GM19239 (cell line): ENCODE measurements at places on chromosomes 6 and 20.

GRCh38 chr6:109239651-109240321, 142.5 kb downstream of the CD164 start:
- DNase-seq: no peak

- no peak for DNase-seq
Measured at GRCh38 chr20:44509762-44510161, 12.1 kb downstream of the SERINC3 start.

DNA sequence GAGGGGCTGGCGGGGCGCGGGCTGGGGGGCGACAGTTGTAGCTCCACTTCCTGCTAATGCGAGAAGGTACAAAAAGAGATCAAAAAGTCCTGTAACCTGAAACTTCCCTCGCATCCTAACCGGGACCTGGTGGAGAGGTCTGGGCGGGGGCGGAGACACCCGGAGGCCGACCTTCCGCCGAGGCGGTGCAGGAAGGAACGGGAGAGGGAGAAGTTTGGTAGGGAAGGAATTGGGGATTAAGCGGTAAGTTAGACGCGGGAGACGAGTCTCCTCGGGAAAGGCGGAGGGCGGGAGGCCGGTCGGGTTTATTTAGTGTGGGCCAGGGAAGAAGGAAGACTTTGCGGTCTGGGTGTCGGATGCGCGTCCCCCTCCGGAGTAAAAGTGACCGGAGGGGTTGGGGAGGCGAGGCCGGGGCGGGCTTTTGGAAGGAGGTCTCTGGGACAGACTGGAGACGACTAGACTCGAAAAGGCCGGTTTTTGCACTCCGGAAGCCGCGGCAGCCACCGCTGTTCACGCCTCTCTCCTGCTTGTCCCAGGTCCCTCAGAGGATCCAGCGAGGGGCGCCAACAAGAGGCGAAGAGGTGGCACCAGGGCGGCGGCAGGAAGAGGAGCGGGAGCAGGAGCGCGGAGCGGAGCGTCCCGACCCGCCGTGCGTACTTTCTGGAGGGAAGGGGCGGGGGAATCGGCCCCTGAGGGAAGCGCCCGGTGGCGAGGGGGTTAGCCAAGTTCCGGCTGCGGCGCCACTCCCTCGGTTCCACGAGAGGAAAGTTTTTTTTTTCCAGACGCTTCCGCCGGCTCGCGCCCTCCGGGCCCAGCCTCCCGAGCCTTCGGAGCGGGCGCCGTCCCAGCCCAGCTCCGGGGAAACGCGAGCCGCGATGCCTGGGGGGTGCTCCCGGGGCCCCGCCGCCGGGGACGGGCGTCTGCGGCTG, 734 bp downstream of the TPBG start:
- DNase-seq: no peak

DNA sequence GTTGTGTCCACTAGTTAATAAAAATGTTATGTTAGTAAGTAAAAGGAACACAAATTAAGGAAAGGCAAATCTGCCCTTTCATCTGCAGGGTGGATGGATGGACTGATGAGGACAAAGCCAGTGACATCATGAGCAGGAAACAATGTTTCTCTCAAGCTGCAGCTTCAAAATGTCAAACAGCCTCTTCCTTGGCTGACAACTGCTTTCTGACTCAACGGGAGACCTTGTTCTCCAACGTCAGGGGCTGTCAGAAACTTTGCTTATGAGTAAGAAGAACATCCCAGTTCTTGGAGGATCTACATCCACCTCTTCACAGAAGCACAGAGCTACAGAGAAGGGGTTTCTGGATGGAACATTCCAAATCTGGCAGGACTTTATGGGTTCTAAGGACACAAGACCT, 6.0 kb downstream of the CST2 start:
- DNase-seq: no peak

DNA sequence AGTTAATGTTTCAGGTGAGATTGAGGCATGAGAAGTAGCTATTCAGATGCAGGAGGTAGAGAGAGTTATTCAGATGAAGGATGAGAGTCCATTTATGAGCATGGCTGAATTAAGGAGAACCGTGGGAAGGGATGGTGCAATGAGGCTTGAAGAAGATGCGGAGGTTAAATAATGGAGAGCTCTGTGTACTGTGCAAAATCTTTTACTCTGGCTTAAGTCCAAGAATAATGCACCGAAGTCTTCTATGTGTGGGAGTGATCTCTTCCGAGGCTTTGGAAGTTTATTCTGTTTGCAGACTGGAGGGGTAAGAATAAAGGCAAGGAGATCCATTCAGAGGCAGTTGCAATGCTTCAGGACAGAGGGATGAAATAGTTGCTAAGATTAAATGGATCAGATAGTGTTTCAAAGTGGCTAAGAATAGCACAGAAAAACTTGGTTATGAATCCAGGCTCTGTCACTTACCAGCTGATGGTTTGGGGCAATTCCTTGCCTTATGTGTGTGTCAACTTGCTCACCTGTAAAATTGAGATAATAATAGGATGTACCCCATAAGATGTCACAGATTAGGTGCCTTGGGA, 467.1 kb downstream of the HDGFL1 start:
- DNase-seq: no peak

DNA sequence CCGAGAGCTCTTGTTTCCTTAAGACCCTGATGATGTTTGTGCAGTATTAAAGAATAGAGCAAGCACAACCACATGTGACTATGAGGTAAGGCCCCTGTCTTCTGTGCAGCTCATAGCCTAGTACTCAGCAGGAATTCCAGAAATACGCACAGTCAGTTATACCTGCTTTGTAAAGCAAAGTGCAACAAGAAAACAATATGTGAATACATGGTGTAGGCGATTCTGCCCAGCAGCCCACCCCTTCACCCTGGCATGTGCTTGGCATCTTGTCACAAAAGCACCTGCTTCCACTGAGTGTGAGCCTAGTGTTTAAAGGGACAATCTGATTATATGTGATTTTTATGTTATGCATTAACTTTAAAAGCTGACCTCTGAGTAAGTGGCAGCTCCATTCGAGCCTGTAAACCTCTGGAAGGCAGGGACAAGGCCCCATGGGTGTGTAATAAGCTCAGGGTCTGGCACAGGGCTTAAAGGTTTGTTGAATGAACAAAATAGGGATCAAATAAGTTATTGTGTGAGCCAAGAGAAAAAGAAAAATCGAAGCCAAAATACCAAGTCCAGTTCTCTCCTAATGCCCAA, 148.7 kb downstream of the DOK5 start:
- DNase-seq: no peak

DNA sequence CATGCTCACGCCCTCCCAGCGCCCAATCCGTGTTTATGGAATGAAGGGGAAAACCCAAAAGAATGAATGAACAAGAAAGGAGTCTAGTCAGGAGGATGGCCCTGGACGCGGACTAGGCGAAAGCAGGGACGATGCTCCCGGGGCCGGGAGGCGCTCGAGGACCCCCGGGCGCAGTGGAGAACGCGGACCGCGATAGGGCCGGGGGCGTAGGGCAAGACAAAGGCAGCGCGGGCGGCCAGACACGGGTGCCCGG, 758 bp downstream of the GCLC start:
- DNase-seq: no peak

DNA sequence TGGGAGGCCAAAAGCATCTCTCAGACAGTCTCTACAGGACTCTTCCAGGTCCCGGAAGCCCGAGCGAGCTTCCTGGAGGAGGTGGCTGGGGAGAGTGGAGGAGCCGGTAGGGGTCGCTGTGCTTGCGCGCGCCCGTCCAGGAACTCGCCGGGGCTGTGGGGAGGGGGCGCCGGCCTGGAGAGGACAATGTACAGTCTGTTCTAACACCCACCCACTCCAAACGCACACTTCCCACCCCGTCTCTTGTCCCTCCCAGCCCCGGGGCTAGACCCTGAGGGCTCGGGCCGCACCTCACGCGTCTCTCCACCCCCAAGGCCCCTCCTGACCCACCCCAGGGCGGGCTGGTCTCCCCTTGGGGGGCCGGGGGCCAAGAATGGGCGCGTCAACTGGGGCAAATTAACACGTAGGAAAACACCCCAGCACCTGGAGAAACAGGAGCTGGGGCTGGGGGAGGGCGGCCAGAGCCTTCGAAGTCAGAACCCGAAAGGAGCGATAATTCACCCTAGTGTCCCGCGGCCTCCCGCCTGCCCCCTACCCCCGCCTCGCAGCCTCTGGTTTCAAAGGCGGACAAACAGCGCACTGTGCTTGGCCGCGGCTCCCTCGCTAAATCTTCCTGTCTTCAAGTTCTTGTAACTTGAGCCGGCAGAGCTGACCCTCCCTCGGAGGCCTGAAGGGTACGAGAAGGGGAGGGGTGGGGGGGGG, 103.2 kb upstream of the FOXP4 start:
- DNase-seq: no peak

DNA sequence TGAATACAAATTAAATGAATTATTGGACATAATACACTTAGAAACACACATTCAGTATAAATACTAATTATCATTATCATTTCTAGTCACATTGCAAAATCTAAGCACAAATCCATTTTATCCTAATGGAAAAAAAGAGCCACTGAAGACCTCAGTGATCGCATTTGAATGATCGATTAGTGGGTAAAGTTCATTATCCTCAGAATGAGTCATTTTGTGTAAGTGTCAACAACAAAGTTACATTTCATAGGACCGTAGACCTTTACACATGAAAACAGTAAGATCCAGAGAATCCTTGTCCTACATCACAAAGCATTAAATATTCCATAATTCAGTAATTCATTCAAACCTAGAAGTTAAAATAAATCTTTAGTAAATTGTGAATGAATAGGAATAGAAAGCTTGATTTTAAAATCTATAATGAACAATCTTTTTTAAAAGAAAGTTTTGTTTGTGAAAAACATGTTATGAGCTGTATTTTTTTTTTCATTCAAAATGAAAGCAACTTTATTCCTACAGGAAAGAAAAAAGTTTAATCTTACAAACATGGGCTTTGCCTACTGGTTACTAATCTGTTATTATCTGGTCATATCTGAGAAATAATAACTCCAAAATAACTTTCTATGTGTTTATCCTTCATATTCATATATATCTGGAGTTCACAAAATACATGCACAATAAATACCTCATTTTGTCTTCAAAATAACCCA, 33.7 kb downstream of the ROS1 start:
- no peak for DNase-seq

- DNase-seq: no peak
Measured at GRCh38 chr20:14643146-14643545, 305.7 kb upstream of the FLRT3 start.

DNA sequence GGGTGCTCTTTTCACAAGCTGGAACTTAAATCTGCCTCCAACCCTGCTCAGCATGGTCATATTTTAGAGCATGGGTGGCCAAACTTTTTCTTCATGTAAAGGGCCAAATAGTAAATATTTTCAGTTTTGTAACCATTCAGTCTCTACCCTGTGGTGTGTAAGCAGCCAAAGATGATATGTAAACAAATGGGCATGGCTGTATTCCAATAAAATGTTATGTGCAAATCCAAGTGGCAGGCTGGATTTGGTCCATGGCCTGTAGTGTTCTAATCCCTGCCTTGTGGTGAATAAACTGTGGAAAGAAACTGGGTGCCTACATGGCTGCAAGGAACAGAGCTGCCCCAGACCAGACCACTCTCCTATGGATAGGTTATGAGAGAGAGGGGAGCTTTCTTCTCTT, 32.7 kb downstream of the OGFRL1 start:
- DNase-seq: no peak

- no peak for DNase-seq
Measured at GRCh38 chr6:108163644-108164542, 1.9 kb upstream of the NR2E1 start.

GRCh38 chr6:56798163-56798562, 155.5 kb upstream of the DST start:
- no peak for DNase-seq

DNA sequence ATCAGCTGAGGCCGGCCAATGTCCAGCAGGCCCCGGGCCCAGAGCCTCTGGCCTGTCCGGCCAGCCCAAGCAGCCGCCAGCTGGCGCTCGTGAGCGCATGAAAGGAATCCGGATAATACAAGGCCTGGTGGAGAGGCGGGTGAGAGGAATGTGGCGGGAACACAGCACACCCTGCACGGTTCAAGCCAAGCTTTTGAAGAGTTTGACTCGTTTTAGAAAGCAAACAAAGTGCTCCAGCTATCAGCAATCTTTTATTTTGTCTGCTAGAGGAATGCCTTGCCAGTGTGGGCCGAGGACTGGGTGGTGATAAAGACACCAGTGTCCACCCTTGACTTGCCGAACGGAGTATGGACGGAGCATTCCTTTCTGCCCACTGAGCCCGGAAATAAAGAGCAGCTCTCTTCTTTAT, 9.3 kb upstream of the NEDD9 start:
- no peak for DNase-seq

- DNase-seq: no peak
Measured at GRCh38 chr20:58065508-58066361, 162.7 kb downstream of the ANKRD60 start.

- DNase-seq: no peak
Measured at GRCh38 chr6:148440877-148441453, 98.3 kb downstream of the SASH1 start.

GRCh38 chr20:19973961-19974629, 43.1 kb upstream of the NAA20 start:
- DNase-seq: no peak

DNA sequence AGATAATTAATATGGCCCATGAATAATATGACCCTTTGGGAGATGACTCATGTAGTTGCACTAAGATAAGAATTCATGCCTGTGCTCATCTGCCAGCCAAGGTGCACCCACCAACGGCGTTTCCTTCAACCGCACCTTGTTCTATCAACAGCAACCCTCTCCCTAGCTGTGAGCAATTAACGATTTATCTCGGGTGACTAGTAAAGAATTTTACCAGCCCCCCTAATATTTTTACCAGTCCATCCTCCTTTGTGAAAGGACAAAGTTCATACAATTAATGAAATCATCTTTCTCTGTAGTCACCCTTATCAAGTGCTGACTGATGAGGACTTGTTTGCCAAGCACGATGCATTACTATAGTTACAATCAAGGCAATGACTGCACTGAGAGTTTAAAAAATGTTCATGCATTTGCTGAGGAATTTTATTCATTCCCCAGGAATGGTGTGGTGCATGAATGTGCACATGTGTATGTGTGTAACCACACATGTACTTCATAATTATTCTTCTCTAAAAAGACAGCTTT, 118.7 kb downstream of the SMOC2 start:
- DNase-seq: no peak

DNA sequence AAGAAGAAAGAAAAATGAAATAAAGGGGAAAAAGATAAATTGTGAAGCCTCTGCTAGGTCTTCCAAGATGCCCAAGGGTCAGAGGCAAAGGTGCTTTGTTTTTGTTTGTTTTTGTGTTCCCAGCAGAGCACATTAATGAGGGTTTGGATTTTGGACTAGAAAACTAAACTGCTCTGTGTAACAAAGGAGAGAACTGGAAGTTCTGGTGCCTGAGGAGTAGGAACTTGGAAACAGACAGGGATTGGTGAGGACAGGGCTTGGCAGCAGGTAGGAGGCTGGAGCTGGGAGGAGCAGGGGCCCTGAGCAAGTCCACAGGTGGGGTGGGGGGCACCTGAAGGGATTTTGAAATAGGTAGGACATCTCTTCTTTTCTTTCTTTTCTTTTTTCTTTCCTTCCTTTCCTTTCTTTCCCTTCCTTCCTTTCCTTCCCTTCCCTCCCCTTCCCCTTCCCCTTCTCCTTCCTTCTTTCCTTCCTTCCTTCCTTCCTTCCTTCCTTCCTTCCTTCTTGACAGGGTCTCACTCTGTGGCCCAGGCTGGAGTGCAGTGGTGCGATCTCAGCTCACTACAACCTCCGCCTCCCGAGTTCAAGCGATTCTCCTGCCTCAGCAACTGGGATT, 15.3 kb upstream of the ABRACL start:
- no peak for DNase-seq

GRCh38 chr6:10587656-10588406, 66.7 kb downstream of the GCNT2 start:
- no peak for DNase-seq
